ENCODE measurements at places on chromosomes 2 and 18. TPM values are rescaled to one million over a fixed set of nuclear protein-coding genes. Genes with fewer than 3 reads are reported as not detected.

DNA sequence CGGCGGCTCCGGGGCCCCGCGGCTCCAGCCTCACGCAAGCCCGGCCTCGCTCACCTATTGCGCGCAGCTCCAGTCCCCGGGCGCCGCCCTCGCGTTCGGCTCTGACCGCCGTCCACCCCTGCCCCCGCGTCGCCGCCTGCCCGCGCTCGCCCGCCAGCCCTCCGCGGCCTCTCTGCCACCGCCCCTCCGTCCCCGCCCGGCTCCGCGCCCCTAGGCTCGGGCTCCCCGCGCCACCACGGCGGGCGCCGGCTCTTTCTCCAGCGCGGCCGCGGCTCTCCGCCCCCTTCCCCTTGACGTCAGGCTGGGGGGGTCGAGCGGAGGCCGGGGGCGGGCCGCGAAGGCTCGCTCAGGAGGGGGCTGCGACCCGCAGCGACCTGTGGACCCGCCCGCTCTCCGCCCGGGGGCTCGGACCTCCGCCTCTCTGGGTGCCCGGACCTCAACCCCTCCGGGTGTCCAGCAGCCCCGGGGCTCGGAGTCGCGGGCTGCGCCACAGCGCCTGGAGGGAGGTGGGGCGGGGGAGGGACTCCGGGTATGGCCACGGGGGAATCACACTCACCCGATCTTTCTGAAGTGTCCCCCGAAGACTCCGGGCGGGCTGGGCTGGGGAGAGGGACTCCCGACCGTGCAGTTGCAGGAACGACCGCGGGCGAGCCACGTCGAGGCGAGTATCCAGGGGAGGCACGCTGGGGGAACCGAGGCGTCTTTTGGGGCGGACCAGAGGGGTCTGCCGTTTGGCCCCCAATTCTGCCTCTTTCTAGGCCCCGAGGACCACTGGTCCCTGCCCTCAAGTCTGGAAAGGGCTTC, at the start of gene SEMA4C:
SEMA4C (minus strand) TSS at position 259 of the 804 bp plus-strand sequence. CDS start 2,194 bp downstream, outside the sequence.
- peak; percentile 86 for DNase-seq

- DNase-seq: no peak
Measured at GRCh38 chr18:24104486-24104885, 34.4 kb upstream of the CABYR start.

DNA sequence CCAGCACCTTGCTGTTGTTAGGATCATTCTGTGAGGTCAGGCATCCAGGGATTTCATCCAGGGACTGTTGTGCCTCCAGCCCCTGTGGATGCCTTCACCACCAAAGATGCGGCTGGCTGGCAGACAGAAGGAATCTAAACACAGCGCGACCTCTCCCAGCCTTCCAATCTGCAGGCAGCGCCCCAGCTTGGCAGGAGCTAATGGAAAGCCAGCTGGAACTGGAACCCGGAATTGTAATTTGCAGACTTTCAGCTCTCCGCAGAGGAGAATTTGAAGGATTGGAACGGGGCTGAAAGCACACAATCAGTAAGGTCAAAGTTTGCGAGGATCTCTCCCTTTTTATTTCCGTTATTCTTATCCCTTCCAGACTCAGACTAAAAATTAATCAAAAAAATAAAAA, 127.8 kb downstream of the TRIB2 start:
- DNase-seq: peak; percentile 83

DNA sequence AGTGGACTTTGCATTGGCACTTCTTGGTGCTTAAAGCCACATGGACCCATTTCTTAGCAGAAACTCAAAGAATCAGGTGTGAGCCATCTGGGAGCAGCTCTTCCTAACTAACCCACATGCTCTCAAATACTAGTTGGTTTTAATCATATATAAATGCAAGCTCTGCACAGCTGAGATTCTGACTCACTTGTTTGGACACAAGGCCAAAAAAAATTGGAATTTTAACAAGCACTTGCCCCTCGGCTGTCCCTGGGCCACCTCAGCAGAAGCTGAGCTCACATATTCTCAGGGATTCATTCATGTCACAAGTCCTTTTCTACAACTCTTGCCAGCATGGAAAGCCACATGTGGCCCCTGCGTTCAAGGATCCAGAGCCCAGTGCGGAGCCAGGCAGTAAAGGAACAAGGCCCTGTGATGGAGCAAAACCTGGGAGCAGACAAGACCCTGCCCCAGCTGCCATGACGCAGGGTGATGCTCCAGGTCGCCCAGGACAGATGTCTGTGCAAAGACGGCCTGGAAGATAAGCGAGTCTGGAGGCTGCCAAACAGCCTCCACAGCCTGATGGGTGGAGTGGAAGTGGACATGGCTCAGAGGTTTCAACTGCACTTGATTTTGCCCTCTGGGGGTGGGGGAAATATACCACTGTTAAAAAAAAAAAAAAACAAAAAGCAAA, 266.5 kb downstream of the EIPR1 start:
- no peak for DNase-seq

DNA sequence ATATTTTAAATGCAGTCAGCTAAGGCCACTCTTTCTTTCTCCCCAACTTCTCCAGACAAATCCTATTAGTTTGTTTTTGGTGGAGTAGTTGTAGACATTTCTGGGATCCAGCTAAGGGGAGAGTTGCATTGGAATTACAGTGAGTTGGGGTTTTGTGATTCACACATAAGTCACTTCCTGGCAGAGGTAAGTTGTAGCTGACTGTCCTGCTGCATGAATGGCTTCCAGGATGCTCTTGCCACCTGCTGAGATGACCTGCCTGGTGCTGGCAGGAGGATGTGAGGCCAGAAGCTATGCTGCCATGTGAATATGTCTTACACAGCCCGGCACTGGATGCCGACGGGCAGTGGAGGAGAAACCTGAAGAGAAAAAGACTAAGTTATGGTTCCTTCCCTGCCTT, 243.7 kb downstream of the TDRD15 start:
- DNase-seq: no peak

GRCh38 chr2:62653582-62654422, 51.7 kb upstream of the EHBP1 start:
- DNase-seq: no peak

- no peak for DNase-seq
Measured at GRCh38 chr2:241501099-241501541, 7.3 kb downstream of the STK25 start.

GRCh38 chr2:64696636-64697035, 42.9 kb upstream of the SERTAD2 start:
- no peak for DNase-seq

GRCh38 chr18:9730786-9731185, 22.7 kb downstream of the RAB31 start:
- no peak for DNase-seq

GRCh38 chr2:199461711-199462346, 4.1 kb upstream of the SATB2 start:
- no peak for DNase-seq

GRCh38 chr18:7467708-7468466, 99.2 kb upstream of the PTPRM start:
- DNase-seq: no peak

GRCh38 chr18:58792086-58792485, 72.6 kb upstream of the ZNF532 start:
- no peak for DNase-seq

GRCh38 chr2:132958887-132959286, 288.9 kb upstream of the LYPD1 start:
- no peak for DNase-seq

DNA sequence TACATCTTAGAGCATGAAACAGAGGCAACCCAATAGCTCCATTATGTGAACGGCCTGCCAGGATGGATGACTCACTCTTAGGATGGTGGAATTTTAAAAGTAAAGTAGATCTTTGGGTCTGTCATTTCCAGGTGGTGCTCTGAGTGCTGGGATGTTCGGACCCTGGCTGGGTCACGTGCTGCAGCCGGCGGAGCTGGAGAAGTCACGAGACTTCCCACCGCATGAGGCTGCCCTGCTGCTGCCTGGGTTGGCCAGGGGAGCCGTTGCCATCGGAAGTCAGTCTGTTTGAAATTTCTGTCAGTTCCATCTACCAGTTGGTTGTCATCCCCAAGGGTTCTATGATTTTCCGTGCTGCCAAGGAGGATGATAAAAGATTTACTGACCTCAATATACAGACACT, 93.3 kb upstream of the ALKAL2 start:
- DNase-seq: no peak

- DNase-seq: no peak
Measured at GRCh38 chr2:51301381-51301780, 269.4 kb upstream of the NRXN1 start.

DNA sequence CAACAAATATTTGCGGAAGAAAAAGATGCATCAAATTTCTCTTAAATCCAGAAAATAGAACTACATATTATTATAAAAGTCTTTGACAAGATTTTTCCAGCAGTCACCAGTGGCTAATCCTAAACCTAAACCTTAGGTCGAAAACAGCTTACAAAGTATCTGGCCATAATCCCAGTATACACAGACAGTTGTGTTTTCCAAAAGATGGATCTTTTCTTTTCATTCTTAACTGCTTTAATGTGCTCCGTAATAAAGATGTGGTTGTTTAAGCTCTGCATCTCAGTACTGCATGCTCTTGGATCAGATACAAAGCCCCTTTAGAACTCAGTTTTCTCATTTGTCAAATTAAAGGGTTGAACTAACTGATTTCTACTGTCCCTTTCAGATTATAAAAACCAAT, 247.8 kb downstream of the TXNL1 start:
- DNase-seq: peak; percentile 59

- no peak for DNase-seq
Measured at GRCh38 chr2:75710220-75710576, 517 bp downstream of the GCFC2 start.

- no peak for DNase-seq
Measured at GRCh38 chr2:30769481-30769780, 37.8 kb downstream of the CAPN13 start.

GRCh38 chr2:5367321-5367720, 324.9 kb upstream of the SOX11 start:
- DNase-seq: no peak

DNA sequence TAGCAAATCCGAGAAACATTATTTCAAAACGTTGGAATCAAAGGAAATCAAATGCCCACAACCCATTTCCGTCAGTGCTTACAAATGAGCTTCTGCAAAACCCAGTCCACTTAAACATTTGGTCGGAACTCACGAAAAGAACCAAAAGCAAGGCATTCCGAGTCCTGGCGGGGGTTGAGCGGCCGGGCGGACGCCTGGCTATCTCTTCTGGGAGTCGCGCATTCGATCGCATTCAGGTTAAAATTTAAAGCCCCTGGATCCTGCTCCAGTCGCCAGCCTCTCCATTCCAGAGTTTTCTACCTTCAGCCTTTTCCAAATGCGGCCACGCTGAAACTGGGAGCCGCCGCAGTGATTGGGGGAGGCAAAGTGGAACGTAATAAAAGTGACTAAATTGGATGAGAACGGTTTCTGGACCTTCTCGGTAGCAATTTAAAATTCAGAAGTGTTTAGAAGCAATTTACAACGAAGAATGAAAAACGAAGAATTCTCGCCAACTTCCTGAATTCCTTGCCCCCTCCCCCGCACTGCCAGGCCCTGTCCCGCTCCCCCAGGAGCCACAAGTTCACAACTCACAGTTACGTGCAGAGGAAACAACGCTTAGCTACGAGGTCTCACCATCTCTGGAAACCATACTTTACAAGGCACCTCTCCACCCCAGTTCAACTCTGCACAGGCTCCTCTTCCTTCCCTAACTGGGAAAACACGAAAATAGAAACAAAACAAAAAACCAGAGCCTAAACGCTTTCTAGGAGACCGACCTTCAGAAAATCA, 1.7 kb upstream of the GATA6 start:
- DNase-seq: peak; percentile 37

DNA sequence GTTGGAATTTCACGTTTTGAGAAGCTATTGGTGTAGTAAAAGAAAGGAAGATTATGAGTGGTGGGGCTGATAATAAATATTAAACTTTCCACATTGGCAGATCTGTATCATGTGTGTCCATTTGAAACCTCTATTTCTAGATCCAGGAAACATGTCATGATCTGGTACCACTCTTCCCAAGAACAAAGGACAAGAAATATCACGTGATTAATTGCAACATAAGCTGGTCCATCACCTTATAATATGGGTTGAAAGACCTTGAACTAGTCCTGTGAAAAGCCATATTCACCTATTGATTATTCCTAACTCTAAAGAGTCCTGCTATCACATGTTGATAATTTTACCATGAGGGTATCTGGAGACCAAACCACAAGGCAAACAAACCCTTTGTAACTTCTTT, 335.3 kb upstream of the SMIM21 start:
- no peak for DNase-seq

DNA sequence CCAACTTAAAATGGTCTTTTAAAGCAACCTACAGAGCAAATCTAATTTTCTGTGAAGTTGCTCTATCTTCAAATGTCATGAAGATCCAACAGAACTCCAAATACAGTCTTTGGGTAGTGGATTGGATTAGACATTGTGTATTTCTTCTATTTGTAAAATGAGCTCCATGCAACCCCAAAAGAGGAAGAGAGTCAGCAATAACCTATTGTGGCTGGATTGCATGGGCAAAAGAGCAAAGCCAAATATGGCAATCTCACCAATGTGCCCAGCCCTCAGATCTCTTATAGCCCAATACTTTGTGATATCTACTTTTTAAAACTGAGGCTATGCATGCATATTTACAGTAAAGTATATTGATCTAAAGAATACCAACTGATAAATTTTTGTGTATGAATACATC, 146.3 kb downstream of the TXNL1 start:
- DNase-seq: no peak

DNA sequence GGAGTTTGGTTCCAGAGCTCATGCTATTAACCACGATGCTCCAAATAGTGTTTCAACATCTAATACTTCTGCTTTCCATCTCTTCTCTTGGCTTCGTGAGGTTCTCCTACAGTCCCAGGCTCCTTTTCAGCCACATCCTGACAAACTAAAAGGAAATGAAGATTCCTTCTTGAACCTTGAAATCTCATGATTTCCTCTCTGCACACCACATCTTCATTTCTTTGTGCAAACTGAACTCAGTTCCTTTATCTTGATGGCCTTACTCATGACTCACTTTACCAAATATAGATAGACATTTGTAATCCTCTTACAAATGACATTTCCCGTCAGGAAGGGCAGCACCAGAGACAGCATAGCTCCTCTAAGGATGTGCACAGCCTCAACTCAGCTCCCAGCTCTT, 50.0 kb upstream of the ITGA4 start:
- peak; percentile 57 for DNase-seq

DNA sequence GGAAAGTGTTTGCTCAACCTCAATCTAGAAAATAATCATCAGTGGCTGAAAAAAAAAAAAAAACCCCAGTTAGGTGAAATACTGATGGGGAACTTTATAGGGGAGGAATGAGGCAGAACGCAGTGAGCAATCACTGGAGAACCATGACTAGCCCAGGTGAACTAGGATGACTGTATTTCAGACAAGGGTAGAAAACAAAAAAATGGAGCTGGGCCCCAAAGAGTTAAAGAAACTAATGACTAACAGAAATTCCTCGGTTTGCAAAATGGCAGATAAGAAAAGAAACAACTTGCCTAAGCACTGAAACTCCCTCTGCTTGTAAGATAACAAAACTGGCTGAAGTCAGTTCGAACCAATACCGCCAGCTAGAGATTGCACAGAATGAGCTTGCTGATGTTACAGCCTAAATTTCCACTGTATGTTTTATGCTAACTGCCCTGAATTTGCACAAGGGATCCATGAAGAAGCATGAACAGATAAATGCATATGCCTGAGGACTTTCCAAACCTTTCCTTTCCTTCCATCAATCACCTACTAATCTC, 245.9 kb downstream of the METTL4 start:
- no peak for DNase-seq

The FTCDNL1 gene
- 2.6 TPM for total RNA-seq

The PTPN18 gene
- total RNA-seq: 11.0 TPM

The MYO7B gene
- 0.31 TPM for total RNA-seq

The CENPA gene
- 4.3 TPM for total RNA-seq

The CYTIP gene
- total RNA-seq: 0.84 TPM

The GAL3ST2 gene
- total RNA-seq: 0.09 TPM

The CXCR4 gene
- total RNA-seq: 23.1 TPM

The LYPD6 gene
- 2.0 TPM for total RNA-seq

The M1AP gene
- 0.18 TPM for total RNA-seq

The GPR45 gene
- not detected for total RNA-seq

The CABLES1 gene
- 3.7 TPM for total RNA-seq

The SERPINB11 gene
- not detected for total RNA-seq
